ENCODE measurements at places on chromosomes 7 and 10.

DNA sequence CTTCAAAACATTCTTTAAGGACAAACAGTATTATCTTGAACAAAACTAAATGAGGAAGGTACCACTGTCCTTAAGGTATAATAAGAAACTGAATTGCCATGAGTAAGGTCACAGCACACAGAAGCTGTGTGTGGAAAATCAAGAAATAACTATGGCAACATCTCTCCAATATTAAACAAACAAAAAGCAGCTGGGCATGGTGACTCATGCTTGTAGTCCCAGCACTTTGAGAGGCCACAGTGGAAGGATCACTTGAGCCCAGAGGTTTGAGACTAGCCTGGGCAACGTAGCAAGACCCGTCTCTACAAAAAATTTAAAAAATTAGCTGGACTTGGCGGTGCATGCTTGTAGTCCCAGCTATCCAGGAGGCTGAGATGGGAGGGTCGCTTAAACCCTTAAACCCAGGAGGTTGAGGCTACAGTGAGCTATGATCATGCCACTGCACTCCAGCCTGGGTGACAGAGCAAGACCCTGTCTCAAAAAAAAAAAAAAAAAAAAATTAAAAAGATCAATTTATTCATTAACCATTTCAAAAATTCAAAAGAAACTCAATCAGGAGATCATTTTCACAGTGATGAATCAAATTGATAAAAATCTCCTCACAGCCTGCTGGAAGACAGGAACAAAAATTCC lies 195.4 kb downstream of the SKIDA1 start:
- DNase-seq, result peak; percentile 91

DNA sequence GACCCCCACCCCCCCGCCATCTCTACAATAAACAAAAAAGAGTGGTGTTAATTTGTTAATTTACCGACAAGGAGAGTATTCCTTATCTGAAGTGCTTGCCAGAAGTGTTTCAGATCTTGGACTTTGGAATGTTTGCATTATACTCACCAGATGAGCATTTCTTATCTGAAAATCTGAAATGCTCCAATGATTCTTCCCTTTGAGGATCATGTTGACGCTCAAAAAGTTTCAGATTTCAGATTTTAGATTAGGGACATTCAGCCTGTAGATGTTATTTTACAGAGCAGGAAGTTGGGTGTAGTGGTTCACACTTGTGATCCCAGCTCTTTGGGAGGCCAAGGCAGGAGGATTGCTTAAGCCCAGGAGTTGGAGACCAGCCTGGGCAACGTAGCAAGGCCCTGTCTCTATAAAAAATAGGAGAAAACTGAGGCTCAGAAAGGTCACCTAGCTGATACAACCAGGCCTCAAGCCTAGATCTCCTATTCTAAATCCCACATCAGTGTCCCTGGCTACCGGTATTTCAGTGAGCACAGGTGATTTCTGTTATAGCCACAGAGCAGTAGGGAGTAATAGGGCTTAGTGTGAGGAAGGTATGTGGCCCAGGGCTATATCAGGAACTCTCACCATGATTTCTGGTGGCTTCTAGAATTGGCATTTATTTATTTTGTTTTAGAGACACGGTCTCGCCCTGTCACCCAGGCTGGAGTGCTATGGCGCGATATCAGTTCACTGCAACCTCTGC lies 35.4 kb downstream of the TMEM120A start:
- no peak for DNase-seq

DNA sequence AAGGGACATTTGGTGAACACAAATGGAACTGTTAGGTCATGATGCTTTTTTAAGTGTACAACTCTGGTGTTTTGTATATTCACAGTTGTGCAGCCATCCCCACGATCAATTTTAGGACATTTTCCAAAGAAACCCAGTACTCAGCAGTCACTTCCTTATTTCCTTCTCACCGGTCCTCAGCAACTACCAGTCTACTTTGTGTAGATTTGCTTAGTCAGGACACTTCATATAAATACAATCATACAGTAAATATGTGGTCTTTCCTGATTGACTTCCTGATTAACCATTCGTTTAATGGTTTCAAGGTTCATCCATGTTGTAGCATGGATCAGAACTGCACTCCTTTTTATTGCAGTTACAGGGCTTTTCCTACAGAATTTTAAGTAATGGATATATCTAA lies 14.4 kb downstream of the SGPL1 start:
- no peak for DNase-seq

DNA sequence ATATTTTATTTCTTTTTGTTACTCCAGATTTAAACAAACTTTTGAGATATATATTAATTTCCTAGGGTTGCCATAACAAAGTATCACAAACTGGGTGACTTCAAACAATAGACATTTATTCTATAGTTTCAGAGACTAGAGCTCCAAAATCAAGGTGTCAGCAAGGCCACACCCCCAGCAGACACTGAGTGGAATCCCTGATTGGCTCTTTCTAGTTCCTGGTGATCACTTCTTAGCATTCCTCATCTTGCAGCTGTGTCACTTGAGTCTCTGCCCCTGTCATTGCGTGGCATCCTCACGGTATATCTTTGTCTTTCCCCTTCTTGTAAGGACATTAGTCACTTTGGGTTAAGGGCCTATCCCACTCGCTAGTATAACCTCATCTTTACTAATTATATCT lies 7.6 kb upstream of the SLC26A3 start:
- DNase-seq, result no peak

DNA sequence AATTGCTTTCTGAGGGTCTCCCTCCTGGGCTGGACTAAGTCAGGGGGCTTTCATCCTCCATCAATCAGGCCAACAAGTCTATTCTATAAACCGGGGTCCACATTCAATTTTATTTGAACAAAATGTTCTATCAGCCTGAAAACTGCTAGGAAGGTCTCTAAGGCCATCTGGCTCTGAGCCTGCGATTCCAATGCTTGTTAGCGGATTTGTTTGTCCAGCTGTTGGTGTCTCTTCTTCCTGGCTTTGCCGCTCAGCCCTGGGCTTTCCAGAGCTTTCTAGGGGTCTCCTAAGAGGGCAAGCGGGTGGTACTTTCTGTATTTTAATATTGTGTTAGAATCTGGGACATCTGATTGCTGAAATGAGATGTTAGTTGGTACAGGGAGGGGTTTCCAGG lies 136.7 kb downstream of the VIPR2 start:
- no peak for DNase-seq

DNA sequence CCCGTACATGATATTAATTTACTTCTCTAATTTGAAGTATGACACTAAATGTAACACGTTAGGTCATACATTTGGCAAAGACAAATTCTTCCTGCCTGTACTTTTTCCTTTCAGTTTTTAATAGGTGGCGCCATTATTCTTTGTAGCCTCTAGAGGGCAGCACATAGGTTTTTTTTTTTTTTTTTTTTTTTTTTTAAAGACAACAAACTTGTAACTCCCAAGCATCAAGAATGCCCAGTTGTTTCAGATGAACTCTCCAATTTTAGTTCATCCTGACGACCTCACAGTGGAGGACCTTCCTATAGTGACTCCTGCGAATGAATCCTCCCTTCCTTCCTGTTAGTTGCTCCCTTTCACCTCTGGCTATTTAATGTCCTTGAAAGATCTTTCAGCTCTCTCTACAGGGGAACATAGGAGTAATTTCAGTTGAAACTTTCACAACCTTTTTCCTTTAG lies 139.3 kb upstream of the HDAC9 start:
- DNase-seq, result peak; percentile 43

DNA sequence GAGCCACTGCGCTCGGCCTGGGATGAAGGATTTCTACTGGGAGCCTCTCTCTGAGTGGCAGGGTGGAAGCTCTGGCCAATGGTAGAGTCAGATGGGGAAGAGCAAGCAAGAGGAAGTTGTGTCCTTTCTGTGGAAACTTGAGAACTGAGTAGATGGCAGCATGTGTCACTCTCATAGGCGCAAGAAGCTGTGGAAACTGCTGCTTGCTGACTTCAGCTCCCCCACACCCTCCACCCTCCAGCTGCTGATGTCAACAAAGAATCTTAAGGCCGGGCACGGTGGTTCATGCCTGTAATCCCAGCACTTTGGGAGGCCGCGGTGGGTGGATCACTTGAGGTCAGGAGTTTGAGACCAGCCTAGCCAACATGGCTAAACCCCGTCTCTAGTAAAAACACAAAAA lies 39.8 kb upstream of the SRGN start:
- DNase-seq, result peak; percentile 33

- DNase-seq, result no peak
Measured at GRCh38 chr10:50885097-50885859, at the start of gene A1CF. Gene A1CF, minus strand, starts transcription at chr10:50885627. Its CDS starts 25,687 bp downstream, at chr10:50859940.

DNA sequence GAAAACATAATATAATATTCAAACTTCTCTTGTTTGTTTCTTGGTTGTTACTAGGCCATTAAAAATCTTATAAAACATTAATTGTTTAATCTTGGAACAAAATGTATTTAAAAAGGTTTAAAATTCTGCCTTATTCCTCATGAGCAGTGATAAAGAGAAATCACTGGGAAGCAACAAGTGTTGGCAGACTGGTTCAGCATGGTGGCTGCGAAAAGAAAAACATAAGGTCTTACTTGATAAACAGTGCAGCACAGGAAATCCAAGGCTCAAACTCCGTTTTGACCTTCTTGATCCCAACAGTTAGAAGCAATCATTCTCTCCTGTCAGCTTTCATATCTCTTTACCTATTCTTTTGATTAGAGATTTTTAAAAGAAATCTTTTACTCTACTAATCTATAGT lies 530.8 kb downstream of the CNTNAP2 start:
- DNase-seq, result no peak

- no peak for DNase-seq
Measured at GRCh38 chr10:59068581-59069191, 107.8 kb upstream of the PHYHIPL start.

GRCh38 chr10:131311661-131312477 lies at the start of gene TCERG1L:
Gene TCERG1L, minus strand, starts transcription at chr10:131311721. Its CDS starts 86 bp downstream, at chr10:131311635.
- DNase-seq, result no peak

DNA sequence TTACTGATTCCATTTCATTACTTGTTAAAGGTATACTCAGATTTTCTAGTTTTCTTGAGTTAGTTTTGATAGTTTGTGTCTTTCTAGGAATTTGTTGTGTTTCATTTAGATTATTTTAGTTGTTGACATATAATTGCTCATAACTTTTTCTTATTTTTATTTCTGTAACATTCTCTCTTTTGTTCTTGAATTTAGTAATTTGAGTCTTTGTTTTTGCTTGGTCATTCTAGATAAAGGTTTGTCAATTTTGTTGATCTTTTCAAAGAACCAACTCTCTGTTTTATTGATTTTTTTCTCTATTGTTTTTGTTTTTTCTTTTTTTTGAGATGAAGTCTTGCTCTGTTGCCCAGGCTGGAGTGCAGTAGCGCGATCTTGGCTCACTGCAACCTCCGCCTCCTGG lies 7.2 kb downstream of the EXOC6 start:
- DNase-seq, result no peak

DNA sequence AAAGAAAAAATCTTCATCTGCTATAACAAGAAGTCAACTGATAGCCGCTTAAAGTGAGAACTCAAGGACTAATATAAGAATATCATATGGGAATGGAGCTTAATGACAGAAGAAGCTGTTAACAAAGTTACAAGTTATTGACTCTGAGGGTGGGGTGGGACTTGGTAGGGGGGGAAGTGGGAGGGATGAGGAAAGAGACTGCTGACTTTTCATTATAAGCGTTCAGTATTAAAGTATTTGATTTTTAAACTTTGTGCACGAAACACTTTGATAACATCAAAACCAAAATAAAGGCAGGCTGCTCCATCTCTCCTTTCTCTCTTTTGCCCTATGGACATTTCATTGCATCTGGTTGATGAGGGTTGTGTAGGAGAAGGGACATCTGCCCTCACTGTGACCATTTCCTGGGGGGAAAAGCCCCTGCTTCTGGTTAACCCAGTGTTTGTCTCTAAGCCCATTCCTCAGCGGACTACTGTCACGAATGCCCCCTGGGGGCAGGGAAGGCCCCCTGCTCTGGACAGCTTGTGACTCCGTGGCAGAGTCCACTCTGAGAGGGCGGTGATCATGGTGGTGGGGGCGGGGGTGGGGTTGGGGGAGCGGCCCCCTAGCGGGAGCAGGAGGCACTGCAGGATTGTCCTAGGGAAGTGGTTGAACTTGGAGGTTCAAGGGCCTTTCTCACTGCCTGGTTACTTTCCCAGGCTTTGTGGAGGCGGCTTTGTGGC lies 17.4 kb downstream of the SLC13A4 start:
- DNase-seq, result no peak

GRCh38 chr10:66654861-66655260 lies 271.0 kb upstream of the LRRTM3 start:
- DNase-seq, result peak; percentile 25

GRCh38 chr7:28002638-28003037 lies 178.0 kb downstream of the JAZF1 start:
- DNase-seq, result peak; percentile 28

GRCh38 chr10:37712489-37713131 lies 144.8 kb downstream of the ZNF248 start:
- no peak for DNase-seq

DNA sequence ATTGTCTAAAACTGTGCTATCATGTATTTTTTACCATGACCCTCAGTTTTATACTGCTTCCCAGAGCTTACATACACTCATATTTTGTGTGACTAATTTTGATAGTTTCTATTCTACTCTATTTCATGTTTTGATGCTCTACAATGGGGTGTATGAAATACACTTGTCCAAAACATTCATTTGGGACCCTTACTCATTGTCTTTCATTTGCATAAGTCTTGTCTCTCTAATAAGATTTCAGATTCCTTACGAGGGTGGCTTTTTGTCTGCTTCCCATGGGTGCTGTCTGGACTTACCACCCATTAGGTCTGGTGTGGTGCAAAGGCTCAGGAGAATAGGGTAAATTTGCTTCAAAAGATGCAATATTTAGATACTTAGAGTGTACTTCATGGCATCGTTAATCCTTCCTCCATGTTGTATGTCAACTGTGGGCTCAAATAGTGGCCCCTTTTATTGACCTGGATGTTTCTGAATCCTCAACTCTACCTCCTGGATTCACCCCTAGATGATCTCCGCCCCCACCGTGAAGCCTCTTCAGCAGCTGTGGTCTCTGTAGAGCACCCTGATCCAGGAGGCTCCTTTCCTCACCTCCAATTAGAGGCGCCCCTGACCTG lies 3.6 kb upstream of the GIMAP5 start:
- no peak for DNase-seq

DNA sequence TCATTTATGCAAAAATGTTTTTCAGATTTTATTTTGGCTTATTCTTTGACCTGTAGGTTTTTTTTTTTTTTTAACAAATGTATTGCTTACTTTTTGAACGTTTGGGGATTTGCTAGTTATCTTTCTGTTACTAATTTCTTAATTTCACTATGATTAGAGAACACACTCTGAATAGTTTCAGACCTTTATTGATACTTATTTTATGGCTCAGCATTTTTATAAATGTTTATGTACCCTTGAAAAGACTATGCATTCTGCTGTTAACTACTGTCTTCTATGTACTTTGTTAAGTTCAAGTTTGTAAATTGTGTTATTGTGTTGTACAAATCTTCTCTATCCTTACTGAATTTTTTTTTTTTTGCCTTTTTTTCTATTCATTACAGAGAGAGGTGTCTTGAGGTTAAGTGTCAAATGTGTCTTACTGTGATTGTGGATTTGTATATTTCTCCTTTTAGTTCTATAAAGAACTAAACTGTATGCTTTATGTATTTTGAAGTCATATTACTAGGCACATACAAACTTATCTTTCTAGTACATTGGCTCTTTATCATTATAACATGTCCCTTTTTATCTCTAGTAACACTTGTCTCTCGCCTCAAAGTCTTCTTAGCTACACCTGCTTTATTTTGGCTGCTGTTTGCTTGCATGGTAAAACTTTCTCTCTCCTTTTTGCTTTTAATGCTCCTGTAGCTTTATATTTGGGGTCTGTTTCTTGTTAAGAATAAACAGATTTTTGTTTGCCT lies 8.1 kb downstream of the MKLN1 start:
- no peak for DNase-seq

- no peak for DNase-seq
Measured at GRCh38 chr10:50293513-50294313, 42.4 kb upstream of the ASAH2 start.

- DNase-seq, result no peak
Measured at GRCh38 chr7:30971840-30972563, 8.2 kb downstream of the GHRHR start.

All from fibroblast of skin of back (primary cell).